ENCODE measurements at places on chromosomes 7 and 10.

DNA sequence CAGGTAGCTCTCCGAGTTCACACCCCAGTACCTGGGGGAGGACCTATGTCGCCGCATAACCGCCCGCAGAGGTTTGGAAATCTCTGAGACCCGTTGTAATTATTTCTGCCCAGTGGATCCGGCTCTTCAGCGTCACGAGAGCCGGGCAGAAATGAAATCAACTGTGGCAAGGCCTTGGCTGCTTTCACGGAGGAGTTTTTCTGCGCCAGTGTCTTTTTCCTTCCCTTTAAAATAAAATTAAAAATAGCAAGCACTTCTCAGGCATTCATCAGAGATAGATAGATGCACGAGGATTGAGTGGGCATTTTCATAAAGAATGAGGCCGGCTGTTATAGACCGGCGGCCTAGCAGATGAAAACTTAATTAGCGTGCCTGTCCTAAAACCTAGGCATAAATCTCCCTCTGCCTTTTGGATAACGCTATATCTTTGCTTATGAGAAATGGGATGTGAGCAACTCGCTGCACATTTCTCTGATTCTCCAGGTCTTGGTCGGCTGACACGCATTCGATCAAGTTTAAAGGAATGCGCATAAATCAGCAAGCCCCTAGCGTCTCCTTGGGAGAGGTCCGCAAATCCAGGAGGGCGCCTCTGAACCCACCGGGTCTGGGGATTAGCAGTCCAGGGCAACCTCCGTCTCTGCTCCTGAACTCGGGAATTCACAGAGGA is 6.4 kb downstream of the HOXA13 start:
- DNase-seq = peak; percentile 49

DNA sequence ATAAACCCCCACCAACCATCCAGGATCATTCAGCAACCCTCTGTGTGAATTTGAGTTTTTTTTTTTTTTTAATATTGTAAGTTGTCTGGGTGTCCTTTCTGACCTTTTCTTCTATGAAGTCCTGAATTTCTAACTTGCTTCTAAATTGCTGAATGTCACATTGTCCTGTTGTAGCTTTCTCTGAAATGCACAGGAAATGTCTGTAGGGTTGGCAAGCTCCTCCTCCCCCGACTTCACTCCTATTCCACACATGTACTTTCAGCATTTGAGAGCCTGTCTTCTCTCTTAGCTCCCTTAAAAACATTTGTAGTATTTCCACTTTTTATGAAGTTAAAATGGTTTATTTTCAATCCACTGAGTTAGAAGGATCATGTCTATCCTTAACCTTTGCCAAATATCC is 3.3 kb upstream of the CNNM2 start:
- DNase-seq = no peak

DNA sequence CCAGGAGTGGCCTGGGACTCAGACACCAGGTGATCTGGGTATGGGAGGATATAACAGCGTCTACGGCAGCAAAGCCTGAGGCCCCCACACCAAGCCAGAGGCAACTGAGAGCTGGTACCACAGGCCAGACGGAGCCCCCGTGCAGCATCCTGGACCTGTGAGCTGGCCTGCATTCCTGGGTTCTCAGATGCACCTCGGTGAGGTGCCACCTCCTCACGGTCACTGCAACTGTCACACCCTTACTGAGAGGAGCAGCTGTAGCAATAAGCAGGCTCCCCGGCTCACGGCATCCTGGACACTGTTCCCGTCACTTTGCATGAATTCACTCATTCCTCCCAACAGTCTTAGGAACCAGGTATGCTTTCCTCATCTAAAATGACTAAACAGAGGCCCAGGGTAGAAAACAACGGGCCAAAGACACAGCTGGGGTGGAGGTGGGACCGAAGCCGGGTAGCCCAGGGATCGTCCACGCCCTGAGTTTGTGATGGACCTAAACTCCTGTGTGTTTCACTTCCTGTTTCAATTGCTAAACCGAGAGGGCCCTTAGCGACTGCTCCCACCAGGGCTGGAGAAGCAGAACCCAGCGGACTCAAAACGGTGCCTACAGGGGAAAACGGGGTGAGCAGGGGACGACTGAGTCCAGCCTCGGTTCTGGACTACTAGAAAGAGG is 98.7 kb downstream of the CTBP2 start:
- no peak for DNase-seq

GRCh38 chr10:9227679-9228365 is 1173.3 kb downstream of the GATA3 start:
- DNase-seq = no peak

DNA sequence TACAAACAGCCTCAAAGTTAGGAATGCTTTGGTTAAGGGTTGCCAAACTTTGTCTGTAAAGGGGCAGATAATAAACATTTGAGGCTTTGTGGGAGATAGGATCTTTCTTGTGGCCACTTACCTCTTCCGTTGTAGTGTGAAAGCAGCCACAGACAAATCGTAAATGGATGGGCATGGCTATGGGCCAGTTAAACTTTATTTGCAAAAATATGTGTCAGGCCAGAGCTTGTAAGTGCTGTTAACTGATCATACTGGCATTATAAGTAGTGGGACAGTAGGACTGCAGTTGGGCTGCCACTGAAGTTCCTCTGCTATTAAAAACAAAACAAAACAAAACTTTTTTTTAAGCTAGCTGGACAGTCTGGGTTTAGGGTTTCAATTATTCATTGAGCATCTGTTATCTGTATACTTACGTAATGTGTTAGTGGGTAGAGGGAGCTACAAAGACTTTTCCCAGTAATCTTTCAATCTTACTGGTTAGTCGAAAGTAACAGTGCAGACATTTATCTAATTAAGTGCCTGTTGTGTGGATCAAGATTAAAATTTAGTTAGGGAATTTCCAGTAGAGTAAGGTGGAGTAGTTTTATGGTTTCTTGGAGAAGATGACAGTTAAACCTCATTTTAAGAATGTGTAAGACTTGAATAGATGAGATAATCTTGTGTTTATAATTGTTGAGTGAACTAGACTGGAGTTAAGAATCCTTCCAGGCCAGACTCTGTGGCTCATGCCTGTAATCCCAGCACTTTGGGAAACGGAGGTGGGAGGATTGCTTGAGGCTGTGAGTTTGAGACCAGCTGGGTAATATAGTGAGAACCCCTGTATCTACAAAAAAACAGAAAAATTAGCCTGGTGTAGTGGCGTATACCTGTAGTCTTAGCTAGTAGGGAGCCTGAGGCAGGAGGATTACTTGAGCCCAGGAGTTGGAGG is 100.1 kb downstream of the BTRC start:
- DNase-seq = no peak

DNA sequence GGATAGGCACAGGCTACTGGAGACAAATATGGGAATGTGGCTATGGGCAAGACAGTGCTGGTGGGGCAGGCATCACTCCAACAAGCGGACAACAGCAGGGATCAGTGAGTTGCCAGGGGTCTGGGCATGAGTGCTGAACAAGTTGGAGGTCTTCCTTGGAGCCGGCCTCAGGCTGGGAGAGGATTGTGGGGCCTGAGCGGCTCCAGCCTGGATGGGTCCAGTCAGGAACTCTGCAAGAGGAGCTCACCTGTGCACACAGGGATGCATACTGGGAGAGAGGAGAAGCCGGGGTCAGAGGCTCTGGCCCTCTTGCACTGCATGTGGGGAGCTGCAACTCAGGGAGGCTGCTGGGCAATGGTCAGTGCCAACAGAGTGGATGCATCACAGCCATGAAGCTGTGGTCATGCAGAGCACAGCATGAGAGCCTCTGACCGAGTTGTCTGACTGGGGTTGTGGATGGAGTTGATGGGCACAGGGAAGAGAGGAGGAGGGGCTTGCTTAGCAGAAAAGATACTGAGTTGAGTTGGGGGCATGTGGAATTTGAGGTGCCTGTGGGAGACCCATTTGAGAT is 204.0 kb upstream of the ZNF32 start:
- peak; percentile 19 for DNase-seq

- DNase-seq = no peak
Observed at GRCh38 chr10:13890233-13891127, 303.7 kb downstream of the PRPF18 start.

GRCh38 chr10:86652361-86653202 is 1.8 kb upstream of the OPN4 start:
- no peak for DNase-seq

DNA sequence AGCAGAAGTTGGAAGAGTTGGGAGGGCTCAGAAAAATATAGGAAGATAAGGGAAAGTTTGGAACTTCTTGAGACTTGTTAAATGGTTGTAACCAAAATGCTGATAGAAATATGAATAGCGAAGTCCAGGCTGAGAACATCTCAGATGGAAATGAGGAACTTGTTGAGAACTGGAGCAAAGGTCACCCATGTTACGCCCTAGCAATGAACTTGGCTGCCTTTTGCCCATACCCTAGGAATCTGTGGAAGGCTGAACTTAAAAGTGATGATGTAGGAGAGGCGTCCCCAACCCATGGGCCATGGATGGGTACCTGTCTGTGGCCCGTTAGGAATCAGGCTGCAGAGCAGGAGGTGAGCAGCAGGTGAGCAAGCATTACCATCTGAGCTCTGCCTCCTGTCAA is 347.8 kb downstream of the ARL4A start:
- no peak for DNase-seq

- DNase-seq = no peak
Observed at GRCh38 chr7:127474457-127474856, 81.9 kb upstream of the ZNF800 start.

GRCh38 chr10:48545462-48546145 is 59.3 kb downstream of the ARHGAP22 start:
- DNase-seq = no peak
